NCI-H1048 (cell line): ENCODE measurements at places on chromosomes 7 and 10.

DNA sequence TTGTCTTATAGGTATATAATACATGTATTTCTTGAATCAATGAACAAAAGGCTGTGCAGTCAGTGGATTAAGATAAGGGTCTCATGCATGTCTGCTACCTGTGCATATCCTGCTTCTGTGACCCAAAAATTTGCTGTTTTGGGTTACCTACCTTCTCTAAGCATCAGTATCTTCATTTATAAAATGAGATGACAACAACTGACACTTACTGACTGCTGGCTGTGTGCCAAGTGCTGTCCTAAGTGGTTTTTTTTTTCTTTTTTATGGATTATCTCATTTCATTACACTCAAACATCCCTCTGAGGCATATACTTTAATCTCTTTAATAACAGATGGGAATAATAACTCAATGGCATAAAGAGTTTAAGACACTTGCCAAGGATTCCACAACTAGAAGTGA, 2.1 kb downstream of the PDK4 start:
- no peak for DNase-seq

- no peak for DNase-seq
Observed at GRCh38 chr10:77043420-77043763, 594.2 kb downstream of the KCNMA1 start.

- no peak for DNase-seq
Observed at GRCh38 chr10:26448706-26449435, 10.7 kb downstream of the APBB1IP start.

- DNase-seq = no peak
Observed at GRCh38 chr10:2784766-2785165, 282.6 kb upstream of the PFKP start.

GRCh38 chr10:24097751-24098207, 111.2 kb upstream of the KIAA1217 start:
- no peak for DNase-seq

GRCh38 chr7:134532180-134532953, 5.0 kb downstream of the AKR1B10 start:
- no peak for DNase-seq

- no peak for DNase-seq
Observed at GRCh38 chr10:113093188-113094113, 143.4 kb downstream of the TCF7L2 start.

GRCh38 chr7:151940048-151940811, 16.0 kb upstream of the GALNTL5 start:
- DNase-seq = no peak
